Activated T-cell treated with anti-CD3 and anti-CD28 coated beads for 4 hours (primary cell): ENCODE measurements at places on chromosomes 5 and 9.

GRCh38 chr5:137152616-137153015 lies 346.5 kb downstream of the SPOCK1 start:
- no peak for DNase-seq

- DNase-seq = no peak
Measured at GRCh38 chr5:89707891-89708290, 701.7 kb downstream of the CETN3 start.

DNA sequence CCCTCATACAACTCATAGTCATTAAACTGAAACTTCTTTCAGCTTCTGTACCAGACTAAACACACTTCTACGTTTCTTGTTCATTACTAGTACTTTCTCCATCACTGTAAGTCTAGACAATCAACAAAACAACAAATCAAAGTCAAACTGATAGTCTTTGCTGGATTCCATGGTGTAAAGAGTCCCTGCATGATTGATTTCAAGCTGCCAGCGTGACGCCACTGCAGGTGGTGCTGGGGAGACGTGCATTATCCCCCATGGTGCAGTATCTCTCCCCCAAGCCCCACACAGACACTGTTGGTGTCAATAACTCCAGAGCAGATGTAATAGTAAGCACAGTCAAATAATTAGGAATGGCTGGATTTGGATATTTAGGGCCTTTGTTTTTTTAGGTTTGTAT lies 10.7 kb upstream of the SLC2A8 start:
- no peak for DNase-seq

- DNase-seq = no peak
Measured at GRCh38 chr9:131717719-131718460, 22.0 kb downstream of the RAPGEF1 start.

- no peak for DNase-seq
Measured at GRCh38 chr5:177474002-177474476, 605 bp upstream of the DBN1 start.

DNA sequence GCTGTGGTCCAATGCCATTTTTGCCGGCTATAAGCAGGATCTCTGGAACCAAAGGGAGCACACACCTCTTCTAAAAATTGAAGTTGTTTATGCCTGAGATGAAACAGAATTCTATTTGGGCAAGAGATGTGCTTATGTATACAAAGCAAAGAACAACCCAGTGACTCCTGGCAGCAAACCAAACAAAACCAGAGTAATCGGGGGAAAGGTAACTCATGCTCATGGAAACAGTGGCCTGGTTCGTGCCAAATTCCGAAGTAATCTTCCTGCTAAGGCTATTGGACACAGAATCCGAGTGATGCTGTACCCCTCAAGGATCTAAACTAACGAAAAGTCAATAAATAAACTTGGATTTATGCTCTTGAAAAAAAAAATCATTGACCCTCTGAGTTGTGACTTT lies 178.7 kb downstream of the CEMIP2 start:
- DNase-seq = no peak

DNA sequence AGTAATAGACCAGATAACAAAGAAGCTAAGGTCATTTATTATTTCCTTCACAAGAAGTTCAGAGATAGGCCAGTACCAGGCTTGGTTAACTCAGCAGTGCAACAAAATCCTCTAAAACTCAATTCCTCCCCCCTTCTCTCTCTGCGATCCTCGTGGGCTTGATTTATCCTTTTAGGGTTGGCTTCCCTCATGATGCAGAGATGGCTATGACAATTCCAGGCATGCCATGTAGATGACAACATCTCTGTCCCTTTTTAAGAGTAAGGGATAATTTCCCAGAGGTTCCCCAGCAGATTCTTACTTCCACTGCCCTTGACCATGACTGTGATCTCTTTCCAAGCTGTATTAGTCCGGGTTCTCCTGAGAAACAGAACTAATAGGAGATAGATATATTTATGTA lies 28.7 kb upstream of the DAP start:
- DNase-seq = no peak

- no peak for DNase-seq
Measured at GRCh38 chr5:112202694-112203093, 216.4 kb downstream of the EPB41L4A start.

- DNase-seq = no peak
Measured at GRCh38 chr9:83154087-83154736, 91.3 kb upstream of the RASEF start.

- DNase-seq = peak; percentile 92
Measured at GRCh38 chr5:43040287-43041098, at the start of gene ANXA2R. Gene ANXA2R, minus strand, starts transcription at chr5:43040319. Its CDS starts 273 bp downstream, at chr5:43040046.

- no peak for DNase-seq
Measured at GRCh38 chr5:151949701-151950308, 25.2 kb upstream of the GLRA1 start.

DNA sequence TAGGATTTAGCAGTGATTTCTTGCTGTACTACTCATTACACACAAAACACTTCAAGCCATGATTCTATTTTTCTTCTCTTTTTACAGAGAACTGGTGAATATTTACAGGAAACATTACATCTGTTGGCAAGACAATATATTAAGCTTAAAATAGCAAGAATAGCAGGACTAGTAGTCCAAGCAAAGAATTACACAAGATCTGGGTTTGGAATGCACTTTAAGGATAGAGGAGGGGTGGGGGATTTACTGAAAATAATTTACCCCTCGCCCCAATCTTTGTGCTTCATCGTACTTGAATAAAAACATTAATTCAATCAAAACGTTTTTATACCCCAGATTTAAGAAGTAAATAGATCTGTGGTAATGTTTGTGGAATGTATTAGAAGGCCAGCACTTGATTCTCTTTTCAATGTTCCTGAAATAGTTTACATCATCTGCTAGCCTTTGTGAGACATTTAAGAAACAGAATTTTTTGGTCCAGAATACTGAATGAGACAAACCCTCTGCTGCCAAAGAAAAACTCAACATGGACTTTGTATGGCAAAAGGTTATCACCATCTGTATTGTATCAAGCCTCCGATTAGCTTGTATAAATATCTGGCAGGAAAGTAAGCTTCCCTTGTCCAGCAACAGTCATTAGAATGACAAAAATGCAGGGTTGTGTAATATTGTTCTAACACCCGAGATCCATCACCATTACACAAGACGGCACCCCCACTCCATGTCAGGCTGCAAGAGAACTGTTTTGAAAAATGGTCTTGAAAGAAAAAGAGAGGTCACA lies 23.8 kb downstream of the SVEP1 start:
- no peak for DNase-seq

DNA sequence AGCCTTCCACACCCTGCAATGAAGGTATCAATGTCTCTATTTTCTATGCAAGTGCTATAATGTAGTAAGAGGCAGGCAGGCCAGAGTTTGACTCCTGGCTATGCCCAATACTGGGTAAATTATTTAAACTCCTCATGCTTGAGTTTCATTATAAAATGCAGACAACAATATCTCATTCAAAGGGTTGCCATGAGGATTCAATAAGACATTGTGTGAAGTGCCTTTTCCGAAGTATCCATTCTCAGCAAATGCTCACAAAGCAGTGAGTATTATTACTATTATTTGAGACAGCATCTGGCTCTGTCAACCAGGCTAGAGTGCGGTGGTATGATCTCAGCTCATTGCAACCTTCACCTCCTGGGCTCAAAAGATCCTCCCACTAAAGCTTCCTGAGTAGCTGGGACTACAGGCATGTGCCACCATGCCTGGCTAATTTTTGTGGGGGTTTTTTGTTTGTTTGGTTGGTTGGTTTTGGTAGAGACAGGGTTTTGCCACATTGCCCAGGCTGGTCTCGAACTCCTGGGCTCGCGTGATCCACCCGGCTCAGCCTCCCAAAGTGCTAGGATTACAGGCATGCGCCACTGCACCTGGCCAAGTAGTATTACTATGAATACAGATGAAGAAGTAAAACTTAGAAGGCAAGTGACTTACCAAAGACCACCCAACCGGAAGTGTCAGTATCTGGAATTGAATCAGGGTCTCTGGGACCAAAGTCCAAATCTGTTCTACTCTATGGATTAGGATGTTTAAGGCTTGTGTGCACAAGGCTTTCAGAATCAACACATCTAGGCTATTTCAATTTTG lies 18.8 kb downstream of the ADAM19 start:
- no peak for DNase-seq

DNA sequence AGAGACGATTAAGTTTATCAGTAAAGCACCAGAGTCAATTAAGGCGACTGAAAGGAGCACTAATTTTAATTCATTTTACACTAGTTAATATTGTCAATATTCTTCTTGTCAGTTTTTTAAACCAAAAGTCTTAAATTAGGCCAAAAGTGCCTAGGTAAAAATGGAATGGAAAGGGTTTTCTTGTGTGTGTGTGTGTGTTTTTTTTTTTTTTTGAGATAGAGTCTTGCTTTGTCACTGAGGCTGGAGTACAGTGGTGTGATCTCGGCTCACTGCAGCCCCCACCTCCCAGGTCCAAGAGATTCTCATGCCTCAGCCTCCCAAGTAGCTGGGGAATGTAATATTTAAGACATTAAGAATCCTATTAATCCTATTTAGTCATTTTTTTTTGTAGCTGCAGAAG lies 3.1 kb upstream of the APC start:
- no peak for DNase-seq

DNA sequence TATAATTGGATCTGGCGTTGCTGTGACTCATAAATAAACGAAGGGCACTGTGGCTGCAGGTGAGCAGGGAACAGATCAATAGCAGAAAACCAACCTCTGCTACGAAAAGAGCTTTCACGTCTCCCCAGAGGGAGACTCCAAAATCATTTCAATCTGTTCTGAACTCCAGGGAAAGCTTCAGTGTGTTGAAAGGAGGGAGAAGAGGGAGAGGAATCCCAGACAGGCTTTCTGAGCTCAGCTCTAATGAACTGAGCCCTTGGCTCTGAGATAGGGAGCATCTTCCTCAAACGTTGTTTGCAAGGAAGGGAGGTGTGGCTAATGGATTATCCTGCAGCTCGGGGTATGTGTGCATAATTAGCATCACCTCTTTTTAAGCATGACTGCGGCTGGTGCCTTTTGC lies 288.0 kb upstream of the IRX4 start:
- no peak for DNase-seq

GRCh38 chr5:176802116-176802784 lies 8.1 kb upstream of the UNC5A start:
- no peak for DNase-seq

- DNase-seq = no peak
Measured at GRCh38 chr9:16213781-16214515, 656.5 kb downstream of the BNC2 start.

- no peak for DNase-seq
Measured at GRCh38 chr5:2697041-2697440, 54.4 kb downstream of the IRX2 start.

DNA sequence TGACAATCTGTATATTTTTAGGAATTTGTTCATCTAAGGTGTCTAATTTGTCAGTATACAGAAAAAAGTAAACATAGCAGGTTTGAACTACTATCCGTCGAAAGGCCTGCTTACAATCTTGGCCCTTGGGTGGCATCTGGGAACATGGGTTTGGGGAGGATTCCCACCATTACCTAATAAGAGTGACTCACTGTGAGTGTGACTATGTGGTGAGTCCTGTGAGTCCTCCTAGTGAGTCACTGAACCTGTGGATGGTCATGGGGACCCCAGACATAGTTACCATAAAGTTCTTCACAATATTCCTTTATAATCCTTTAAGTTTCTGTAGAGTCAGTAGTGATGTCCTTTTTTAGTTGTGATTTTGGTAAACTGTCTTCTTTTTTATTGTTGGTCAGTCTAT lies 37.0 kb downstream of the RNF130 start:
- DNase-seq = no peak

- no peak for DNase-seq
Measured at GRCh38 chr5:107404595-107405374, 266.0 kb downstream of the EFNA5 start.

DNA sequence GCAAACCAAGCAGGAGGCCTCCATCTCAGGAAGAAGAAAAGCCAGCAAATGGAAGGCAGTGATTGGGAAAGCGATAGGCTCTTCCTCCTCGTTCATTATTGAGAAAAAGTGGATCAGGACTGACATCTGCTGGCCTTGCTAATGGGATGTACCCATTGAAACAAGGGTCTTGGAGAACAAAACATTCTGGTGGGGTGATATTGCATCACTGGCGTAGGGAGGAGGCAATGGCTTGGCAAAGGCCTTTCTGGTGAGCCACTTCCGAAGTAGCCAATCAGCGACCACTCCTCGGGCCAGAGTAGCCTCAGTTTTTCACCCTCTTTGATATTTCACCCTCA lies 86.7 kb upstream of the NFIB start:
- DNase-seq = no peak

DNA sequence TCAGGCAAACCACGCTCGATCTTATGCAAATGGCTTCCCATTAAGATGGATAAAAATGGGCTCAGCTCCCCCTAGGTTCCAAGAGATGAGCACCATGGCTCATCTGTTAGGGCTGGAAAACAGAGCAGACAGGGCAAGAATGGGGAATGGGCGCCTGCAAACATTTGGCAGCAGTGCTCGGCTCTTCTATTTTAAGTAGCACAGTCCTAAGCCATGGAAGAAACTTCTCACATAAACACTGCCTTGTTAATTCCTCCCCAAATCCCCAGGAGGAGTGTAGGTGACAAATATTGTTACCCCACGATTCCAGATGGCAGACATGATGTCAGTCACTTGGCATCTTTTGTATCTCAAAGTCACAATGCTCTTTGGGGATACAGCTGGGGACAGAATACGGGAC lies 221.8 kb downstream of the ICE1 start:
- no peak for DNase-seq

- no peak for DNase-seq
Measured at GRCh38 chr5:68318955-68319705, 103.6 kb downstream of the PIK3R1 start.

DNA sequence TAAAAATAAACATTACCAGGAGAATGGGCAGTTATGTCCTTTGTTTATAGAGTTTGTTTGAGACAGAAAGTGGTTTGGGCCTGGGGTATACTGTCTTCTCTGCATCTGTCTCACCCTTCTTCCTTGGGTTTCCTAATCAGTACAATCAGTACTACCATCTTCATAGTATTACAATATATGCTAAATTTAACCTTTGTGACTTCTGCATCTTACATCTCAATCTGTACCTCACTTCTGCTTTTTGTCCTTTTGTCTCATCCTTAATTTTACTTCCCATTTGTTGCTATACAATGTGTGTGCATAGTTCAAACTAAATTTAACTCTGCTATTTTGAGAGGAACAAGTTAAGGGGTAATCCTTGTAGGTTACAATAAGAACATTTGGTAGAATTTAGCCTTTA lies 19.6 kb downstream of the FBXO38 start:
- no peak for DNase-seq

DNA sequence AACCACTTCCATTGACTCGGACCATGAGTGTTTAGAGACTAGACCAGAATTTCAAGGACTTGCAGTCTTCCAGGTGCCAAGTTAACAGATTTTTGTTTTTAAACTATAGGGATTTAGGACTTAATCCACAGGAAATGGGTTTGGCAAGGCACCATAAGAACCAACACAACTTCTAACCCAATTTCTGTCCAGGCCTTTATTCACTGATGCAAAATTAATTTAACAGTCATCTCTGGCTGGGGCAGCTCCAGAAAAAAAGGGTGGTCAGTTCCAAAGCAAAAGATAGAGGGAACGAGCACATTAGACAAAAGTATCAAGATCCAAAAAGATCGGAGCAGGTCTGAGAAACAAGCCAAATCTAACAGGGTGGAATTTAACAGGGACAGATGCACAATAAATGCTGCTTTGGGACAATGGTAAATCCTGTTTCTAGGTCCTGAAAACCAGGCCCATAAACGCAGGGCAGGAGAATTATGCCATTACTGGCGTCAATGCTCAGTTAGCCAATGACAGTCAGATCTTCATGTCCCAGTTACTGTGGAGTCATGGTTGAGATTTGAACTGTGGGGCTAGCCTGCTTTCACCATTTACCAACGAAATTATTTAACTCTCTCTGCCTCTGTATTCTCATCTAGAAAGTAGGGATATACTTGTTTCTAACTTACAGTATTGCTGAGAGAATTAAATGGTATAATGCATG lies 590.8 kb upstream of the BRINP1 start:
- DNase-seq = no peak

GRCh38 chr9:130948266-130948665 lies 9.2 kb upstream of the FIBCD1 start:
- no peak for DNase-seq
